ENCODE measurements at places on chromosomes 1 and 21.

- no peak for DNase-seq
Observed at GRCh38 chr1:10682449-10683309, 113.8 kb downstream of the CASZ1 start.

DNA sequence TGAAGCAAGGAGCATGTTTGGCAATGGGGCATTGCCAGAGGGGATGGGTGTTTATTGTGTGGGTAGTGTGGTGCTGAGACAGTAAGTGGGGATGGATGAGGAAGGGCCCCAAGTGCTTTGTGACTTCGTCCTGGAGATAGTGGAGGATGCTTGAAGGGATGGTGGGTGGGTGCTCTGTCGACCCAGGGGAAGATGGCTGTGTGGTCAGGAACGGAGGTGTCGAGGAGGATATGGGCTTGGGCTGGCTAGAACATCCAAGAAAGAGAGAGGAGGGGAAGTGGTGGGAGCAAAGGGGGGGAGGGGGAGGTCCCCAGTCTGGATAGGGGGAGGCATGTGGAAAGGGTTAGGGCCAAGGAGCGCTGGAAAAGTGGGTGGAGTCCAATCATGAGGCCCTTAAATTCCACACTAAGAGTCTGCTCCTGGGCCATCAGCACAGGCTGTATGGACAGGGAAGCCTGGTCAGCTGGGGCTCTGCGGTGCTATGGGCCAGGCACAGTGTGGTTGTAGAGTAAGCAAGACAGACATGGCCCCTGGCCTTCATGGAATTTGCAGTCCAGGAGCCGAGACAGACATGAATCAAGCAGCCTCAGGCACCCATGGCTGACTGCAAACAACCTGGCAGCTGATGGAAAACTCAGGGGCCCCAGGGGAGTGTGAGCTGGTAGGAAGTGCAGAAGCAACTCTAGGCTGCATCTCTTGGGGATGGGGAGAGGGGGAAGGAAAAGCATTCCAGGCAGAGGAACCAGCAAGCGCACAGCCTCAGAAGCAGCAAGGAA lies 36.3 kb downstream of the EDN2 start:
- DNase-seq = no peak

DNA sequence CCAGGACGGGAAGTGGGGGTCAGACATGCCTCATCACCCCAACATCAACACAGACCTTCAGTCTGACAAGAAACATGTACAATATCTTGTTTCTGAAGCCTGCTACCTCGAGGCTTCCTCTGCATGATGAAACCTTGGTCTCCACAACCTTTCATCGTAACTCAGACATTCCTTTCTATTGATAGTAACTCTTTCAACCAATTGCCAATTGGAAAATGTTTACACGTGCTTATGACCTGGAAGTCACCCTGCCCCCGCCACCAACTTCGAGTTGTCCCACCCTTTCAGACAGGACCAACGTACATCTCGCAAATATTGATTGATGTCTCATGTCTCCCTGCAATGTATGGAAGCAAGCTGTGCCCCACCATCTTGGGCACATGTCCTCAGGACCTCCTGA lies 159.5 kb downstream of the ETS2 start:
- no peak for DNase-seq

DNA sequence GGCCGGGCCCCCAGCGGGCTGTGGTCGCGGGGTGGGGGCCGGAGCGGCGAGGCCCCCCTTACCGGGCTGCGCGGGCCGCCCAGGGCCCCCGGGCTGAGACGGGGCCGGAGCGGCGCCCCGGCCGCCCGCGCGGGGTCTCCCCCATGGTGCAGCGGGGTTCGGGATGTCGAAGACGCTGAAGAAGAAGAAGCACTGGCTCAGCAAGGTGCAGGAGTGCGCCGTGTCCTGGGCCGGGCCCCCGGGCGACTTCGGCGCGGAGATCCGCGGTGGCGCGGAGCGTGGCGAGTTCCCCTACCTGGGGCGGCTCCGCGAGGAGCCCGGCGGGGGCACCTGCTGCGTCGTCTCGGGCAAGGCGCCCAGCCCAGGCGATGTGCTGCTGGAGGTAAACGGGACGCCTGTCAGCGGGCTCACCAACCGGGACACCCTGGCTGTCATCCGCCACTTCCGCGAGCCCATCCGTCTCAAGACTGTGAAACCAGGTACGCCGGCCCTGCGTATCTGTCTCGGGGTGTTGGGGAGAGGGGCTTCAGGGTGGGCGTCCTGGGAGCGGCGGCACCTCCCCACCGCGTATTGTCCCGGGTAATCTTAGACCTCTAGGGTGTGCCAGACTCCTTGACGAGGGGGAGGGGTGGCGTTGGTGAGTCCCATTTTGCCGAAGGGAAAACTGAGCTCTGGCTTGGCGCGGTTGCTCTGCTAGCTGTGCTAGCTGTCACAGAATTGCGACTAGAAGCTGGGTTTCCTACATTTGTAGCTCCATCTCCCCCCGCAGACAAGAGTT lies 745 bp downstream of the MAGI3 start:
- peak; percentile 34 for DNase-seq

DNA sequence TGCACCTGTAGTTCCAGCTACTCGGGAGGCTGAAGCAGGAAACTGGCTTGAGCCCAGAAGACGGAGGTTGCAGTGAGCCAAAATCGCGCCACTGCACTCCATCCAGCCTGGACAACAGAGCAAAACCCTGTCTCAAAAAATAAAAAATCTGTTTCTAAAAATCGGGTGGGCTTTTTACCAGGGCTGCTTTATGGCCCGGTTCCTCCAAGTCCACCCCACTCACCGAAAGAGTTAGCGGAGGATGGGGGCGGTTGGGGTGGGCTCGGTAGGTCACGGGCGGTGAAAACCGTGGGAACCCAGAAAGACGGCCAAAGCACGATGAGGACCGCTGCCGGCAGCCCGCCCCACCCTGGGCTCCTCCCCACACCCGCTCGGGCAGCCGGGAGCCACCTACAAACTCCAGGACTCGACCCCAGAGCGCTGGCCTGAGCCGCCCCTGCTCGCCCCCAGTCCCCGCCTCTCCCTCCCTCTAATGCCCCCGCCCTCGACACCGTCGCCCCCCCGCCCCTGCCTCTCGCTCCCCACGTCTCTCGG lies 846 bp upstream of the PER3 start:
- DNase-seq = no peak

GRCh38 chr1:172600615-172601014 lies 58.3 kb upstream of the FASLG start:
- DNase-seq = no peak

GRCh38 chr1:170864876-170865538 lies 70.3 kb upstream of the MROH9 start:
- DNase-seq = no peak

DNA sequence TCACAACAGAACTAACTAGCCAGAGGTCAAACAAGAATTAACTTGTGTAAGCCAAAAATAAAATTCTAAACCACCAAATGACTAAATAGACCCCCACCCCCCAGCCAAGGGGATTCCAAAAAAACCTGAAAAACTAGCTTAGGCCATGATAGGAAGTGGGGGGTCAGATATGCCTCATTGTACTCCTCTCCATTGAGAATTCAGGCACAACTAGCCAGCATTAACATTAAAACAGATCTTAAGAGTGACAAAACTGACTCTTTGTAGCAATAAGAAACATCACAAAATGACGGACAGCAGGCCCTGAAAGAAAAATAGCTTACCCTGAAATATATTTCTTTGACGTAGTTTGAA lies 103.0 kb upstream of the ETV3 start:
- no peak for DNase-seq

DNA sequence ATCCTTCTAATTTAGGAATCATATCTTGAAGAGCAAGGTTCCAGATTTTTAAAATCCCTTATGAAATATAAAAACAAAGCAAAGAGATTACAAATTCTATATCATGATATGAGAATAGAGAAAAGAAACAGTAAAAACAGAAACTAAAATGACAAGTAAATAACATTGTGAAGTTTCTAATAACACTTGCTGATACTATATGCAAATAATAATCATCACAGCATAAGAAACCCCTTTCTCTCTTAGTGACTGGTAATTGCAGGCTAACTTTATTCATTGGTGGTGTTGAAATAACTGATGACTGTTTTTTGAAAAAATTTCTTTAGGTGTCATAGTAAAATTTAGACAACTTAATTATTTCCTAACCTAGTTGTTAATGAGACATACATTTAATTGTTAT lies 281.6 kb downstream of the PLA2G4A start:
- no peak for DNase-seq
